Gastroesophageal sphincter (tissue), 4 donors: ENCODE measurements at places on chromosomes 16 and 17. TPM values are rescaled to one million over a fixed set of nuclear protein-coding genes. Genes with fewer than 3 reads are reported as not detected.

DNA sequence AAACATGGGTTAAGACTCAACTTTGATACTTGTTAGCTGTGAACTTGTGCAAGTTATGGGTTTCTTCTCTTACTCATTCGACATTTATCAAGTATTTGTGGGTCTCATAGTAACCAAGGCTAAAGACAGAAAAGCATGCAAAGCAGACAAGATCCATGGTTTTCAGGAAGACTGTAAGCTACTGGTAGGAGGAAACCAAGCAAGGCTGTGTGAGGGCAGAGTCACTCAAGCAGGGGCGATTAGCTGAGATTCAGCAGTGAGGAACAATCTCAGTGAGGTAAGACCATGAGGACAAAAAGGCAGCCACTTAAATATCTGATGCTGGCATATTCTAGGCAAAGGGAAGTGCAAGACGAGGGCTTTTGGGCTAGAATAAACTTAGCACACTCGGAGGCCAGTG is 29.5 kb downstream of the MBTD1 start:
- no peak for ATAC-seq

Gene PIEZO1
- total RNA-seq = 248 TPM

- peak; percentile 55 for ATAC-seq
Measured at GRCh38 chr16:88770461-88771293, 14.3 kb downstream of the PIEZO1 start.

DNA sequence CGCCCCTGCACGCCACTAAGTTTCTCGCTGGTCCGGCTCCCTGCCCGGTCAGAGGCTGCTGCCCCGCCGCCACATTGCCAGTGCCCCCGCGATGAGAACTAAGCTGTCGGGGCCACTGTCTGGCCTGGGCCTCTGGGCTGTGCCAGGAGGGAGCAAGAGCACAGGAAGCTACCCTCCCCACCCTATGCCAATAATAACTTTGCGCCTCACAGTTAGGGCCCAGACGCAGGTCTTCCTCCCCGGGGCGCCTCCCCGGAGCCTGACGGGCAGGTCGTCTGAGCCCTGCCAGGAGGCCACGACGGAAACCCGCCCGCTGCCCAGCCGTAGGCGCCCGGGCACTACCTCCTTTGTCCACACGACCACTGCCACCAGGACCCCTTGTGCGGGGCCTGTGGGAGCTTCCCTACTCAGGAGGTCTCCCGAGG is 1.5 kb downstream of the ZFPM1 start:
- no peak for ATAC-seq
